ENCODE measurements at places on chromosomes 2 and 18. TPM values are rescaled to one million over a fixed set of nuclear protein-coding genes. Genes with fewer than 3 reads are reported as not detected.

The NBAS gene
- total RNA-seq, result 14.9 TPM

The NPPC gene
- 0.31 TPM for total RNA-seq

The TEX51 gene
- total RNA-seq, result not detected

The PAX3 gene
- not detected for total RNA-seq

The CYP27C1 gene
- total RNA-seq, result 4.7 TPM

The LIMS4 gene
- 0.57 TPM for total RNA-seq

The LRP1B gene
- total RNA-seq, result not detected

The LOXHD1 gene
- not detected for total RNA-seq

The CTLA4 gene
- total RNA-seq, result not detected

The SKOR2 gene
- not detected for total RNA-seq

The ESPNL gene
- total RNA-seq, result 0.15 TPM

The C2orf15 gene
- total RNA-seq, result 1.0 TPM

The MARCHF4 gene
- total RNA-seq, result 27.4 TPM

The C18orf63 gene
- not detected for total RNA-seq

The OSBPL6 gene
- total RNA-seq, result 7.4 TPM

The PCARE gene
- not detected for total RNA-seq

The MLPH gene
- total RNA-seq, result 327 TPM

The FRZB gene
- 0.12 TPM for total RNA-seq

The MYO7B gene
- total RNA-seq, result 0.09 TPM

The NEU2 gene
- not detected for total RNA-seq

The STPG4 gene
- not detected for total RNA-seq

The MYCN gene
- total RNA-seq, result not detected

The MC5R gene
- not detected for total RNA-seq

The ARL4C gene
- 54.2 TPM for total RNA-seq

The GCG gene
- not detected for total RNA-seq

The TUBA4B gene
- 0.28 TPM for total RNA-seq

The CHN1 gene
- total RNA-seq, result 18.9 TPM

The CFC1 gene
- total RNA-seq, result not detected

The CNGA3 gene
- total RNA-seq, result not detected
